Fibroblast of the aortic adventitia (primary cell): ENCODE measurements at places on chromosomes 1 and 21.

DNA sequence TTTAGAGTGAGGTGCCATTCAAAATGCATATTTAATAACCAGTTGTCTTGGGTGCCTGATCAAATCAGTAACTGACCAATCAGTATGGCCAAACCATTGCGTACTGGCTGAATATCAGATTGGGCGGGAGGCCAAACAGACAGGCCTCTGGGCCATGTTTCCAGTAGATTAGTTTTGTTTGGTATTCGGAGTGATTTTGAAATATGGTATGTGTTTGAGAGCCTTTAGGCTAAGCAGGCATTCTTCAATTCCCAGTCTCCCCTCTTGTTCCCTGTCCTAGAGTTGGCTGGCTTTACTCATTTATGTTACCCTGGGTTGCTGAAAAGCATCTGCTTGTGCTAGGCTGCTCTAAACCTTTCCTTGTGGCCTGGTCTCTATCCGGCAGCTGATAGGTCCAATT, 80.1 kb downstream of the BACH1 start:
- DNase-seq, result peak; percentile 69

DNA sequence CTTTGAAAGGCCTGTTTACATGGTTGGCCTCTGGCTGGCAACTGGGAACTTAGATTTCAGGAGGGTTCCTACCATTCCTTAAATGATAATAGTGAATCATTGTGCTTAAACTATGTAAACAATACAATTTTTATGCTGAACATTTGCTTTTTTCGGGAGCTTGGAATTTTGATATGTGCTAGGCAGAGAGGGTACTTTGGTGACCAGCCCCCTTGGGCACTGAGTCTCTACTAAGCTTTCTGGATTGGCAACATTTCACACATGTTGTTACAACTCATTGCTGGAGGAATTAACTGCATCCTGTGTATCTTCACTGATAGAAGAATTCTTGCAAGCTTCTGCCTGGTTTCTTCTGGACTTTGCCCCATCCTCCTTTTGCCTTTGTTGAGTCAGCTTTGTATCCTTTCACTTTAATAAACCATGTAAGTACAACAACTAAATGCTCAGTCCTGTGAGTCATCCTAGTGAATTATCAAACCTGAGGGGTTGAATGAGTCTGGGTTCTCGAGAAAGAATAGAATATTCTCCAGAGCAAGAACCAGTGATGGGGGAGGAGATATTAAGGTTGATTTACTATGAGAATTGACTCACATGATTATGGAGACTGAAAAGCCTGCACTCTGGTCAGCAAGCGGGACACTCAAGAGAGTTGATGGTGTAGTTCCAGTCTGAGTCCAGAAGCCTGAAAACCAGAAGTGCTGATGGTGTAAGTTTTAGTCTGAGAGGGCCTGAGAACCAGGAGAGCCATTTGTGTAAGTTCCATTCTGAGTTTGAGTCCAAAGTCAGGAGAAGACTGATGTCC, 3.1 kb upstream of the SLC16A4 start:
- peak; percentile 71 for DNase-seq

- no peak for DNase-seq
Observed at GRCh38 chr1:110684491-110684890, 9.8 kb upstream of the KCNA3 start.

GRCh38 chr1:229753764-229754551, 127.9 kb downstream of the URB2 start:
- no peak for DNase-seq

DNA sequence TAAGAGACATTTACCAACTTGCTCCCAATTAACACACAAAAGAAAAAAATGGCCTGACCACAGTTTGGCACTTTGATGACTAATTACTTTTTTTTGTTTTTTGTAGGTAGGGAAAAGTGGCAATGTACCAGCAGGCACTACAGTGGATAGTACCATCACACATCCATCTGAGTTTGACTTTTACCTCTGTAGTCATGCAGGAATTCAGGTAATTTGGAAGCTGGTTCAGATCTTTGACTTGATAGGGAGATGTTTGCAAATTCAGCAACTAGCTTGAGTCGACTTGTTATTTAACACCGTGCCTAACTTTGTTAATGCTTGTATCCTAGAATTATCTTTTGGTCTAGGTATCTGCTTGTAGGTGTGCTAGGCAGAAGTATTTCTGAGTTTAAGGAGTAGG, 33.0 kb upstream of the AGO1 start:
- DNase-seq, result no peak

GRCh38 chr1:39497585-39497984, 6.1 kb downstream of the BMP8A start:
- no peak for DNase-seq

GRCh38 chr1:193749868-193750267, 563.5 kb upstream of the B3GALT2 start:
- no peak for DNase-seq

DNA sequence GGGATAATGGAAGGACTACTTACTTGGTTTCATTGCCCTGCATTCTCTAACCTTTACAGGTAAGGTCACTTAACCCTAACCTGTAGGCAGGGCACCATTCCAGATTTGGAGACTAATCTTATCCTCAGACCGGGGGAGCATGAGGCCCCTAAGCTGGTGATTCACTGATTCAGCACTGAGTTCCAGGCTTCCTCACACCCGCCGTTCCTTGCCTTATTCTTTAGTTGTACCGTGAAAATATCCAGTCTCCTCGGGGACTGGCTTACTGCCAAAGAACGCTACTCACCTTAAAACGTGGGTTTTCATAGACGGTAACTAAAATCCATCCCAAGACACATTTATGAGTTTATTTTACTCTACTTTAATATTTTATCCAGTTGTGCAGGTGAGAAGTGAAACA, 44.3 kb upstream of the COL24A1 start:
- DNase-seq, result no peak

DNA sequence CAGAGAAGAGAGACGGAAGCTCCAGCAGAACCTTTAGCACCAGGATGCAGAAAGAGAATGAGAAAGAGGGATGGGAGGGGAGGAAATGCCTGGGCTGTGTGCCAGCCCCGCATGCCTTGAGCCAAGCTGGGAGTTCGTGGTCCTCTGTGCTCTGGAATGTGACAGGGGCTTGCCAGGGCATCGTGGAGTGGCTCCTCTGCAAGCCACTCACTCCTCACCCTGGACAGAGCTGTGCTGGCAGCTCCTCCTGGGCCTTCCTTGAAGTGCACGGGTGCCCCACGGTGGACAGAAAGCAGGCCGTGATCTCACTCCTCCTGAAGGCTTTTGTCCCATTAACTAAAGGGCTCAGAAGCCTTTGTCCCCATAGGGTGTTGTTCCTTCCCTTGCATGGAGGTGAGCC, 34.8 kb upstream of the PRELP start:
- peak; percentile 87 for DNase-seq

DNA sequence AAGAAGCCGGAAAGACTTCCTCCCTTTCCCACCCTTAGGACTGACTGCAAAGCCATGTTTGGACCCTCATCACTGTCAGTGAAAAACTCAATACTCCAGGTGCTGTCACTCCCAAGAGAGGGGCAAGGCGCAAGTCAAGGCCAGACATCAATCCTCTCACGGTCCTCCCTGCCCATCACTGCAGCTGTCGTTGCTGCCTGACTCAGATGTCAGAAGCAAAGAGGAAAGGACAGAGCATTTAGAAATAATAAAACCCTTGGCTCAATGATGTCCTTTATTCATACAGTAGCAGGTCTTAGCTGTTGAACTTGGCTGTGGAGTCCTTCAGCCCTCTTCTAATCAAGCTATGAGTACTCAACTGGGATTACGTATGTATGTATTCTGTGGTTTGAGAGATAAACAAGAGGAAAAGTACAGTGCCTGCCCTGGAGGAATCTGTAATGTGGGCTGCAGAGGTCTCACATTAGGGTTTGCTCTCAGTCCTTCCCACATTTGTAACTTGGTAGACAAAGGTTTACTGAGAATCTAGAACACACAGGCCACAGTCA, 13.5 kb downstream of the SUSD4 start:
- no peak for DNase-seq

- peak; percentile 22 for DNase-seq
Observed at GRCh38 chr1:223244366-223245103, 101.5 kb upstream of the TLR5 start.

- peak; percentile 49 for DNase-seq
Observed at GRCh38 chr21:29209696-29210095, 79.3 kb downstream of the MAP3K7CL start.
